ENCODE measurements at places on chromosomes 4 and X.

DNA sequence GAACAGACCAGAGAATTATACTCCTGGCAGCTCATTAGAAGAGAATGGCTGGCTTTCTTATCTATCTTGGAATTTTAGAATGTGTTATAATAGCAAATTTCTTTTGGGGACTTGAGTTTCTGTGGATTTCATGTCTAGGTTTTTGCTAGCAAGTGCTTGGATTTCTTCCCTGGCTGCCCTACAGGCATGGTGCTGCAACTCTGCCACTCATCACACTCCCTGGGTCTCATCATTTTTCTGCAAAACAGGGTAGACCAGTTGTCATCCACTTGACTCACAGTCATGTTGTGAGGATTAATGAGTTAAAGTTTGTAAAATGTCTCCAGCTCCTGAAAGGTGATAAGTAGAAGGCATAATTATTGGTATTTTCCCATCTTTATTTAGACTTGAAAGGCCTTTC, 60.7 kb upstream of the LCORL start:
- H3K4me1 ChIP-seq = no peaks in the 10 kb centered on the region
- H3K27me3 ChIP-seq = no peaks in the 10 kb centered on the region
- DNase-seq = no peak
- H3K36me3 ChIP-seq = no peaks in the 10 kb centered on the region

- no peaks in the 10 kb centered on the region for H3K4me1 ChIP-seq
- H3K27ac ChIP-seq = no peak overlapping the region
- no peaks in the 10 kb centered on the region for H3K27me3 ChIP-seq
- DNase-seq = no peak
Measured at GRCh38 chr4:149498246-149498645, 317.4 kb downstream of the IQCM start.

- H3K27ac ChIP-seq = no peak overlapping the region
- H3K36me3 ChIP-seq = no peaks in the 10 kb centered on the region
- no peaks in the 10 kb centered on the region for H3K4me1 ChIP-seq
- no peak for DNase-seq
- no peaks in the 10 kb centered on the region for H3K27me3 ChIP-seq
Measured at GRCh38 chrX:69807400-69807799, 191.5 kb downstream of the EDA start.

- peak overlapping the region; percentile 27 for H3K27ac ChIP-seq
- no peaks in the 10 kb centered on the region for H3K36me3 ChIP-seq
- peak overlapping the region; percentile 50 for H3K4me3 ChIP-seq
- H3K27me3 ChIP-seq = no peaks in the 10 kb centered on the region
- DNase-seq = peak; percentile 26
Measured at GRCh38 chrX:20412871-20413486, 146.3 kb upstream of the RPS6KA3 start.

- H3K4me1 ChIP-seq = no peaks in the 10 kb centered on the region
- H3K27ac ChIP-seq = no peak overlapping the region
Measured at GRCh38 chr4:95360256-95360903, 188.4 kb downstream of the UNC5C start.

DNA sequence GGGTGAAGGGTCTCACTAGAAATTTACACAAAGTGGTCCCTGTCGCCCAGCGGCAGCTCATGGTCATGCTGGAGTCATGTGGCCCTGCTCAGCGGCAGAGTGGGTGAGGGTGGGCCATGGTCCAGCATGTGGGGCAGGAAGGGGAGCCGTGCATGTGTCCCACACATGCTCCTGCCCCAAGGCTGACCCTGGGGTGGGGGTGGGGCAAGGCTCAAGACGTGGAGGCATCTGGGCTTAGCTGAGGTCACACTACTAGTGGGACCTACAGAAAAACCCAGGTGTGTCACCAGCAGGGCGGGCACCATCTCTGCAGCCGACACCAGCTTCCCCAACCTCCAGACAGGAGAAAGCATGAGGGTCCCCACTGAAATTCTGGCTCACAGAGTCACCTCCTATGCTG, 42.4 kb downstream of the EVC start:
- H3K27me3 ChIP-seq = no peaks in the 10 kb centered on the region
- H3K4me1 ChIP-seq = no peaks in the 10 kb centered on the region
- no peak for DNase-seq
- no peak overlapping the region for H3K27ac ChIP-seq

DNA sequence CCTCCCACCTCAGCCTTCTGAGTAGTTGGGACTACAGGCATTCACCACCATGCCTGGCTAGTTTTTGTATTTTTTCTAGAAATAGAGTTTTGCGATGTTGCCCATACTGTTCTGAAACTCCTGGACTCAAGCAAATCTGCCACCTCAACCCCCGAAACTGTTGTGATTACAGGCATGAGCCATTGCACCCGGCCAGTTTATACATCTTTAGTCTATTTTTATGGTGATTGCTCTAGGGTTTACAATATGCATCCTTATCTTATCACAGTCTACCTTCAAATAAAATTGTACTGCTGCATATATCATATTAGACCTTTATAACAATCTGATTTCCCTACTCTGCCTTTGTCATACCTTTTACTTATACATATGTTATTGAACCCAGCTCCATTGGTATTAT, 56.9 kb downstream of the SOWAHB start:
- no peak overlapping the region for H3K4me3 ChIP-seq
- no peaks in the 10 kb centered on the region for H3K36me3 ChIP-seq
- no peak for DNase-seq
- no peak overlapping the region for H3K27ac ChIP-seq
- H3K27me3 ChIP-seq = no peaks in the 10 kb centered on the region
- H3K4me1 ChIP-seq = no peaks in the 10 kb centered on the region

DNA sequence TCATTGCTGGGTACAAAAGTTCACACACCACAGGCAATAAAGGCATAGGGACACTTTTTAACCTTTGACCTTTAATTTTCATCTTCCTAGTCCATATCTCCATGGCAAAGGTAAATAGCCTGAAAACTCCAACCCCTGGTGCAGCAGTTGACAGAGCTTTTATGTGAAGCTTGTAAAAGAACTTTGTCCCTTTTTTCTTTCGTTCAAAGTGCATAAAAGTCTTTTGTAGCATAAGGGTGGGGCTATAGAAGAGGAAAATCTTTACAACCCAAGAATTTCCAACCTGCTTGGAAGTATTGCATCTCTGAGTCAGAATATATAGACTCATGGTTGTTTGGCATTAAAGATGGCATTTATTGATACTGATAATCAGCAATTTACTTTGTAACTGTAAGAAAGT, 20.4 kb downstream of the POF1B start:
- H3K27ac ChIP-seq = no peak overlapping the region
- H3K36me3 ChIP-seq = no peaks in the 10 kb centered on the region
- no peak for DNase-seq
- no peak overlapping the region for H3K4me3 ChIP-seq
- H3K27me3 ChIP-seq = no peaks in the 10 kb centered on the region

GRCh38 chr4:189497996-189498395, 442.7 kb upstream of the FRG1 start:
- H3K27ac ChIP-seq = no peak overlapping the region
- no peaks in the 10 kb centered on the region for H3K36me3 ChIP-seq
- no peaks in the 10 kb centered on the region for H3K4me1 ChIP-seq

DNA sequence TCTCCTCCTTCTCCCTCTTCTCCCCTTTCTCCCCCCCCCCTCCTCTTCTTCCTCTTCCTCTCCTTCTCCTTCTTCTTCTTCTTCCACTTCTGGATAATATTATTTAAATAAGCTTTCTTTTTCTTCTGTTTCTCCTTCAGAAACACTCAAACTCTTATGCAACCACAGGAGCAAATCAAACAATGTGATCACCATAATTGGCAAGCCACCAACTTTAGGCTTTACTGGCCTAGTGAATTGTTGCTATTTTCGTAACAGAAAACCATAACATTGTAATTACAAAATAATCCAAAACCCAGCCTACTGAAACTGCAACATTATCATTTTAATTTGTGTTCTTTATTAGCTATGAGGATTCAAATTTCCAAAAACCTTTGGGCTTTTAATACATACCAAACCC, 14.3 kb downstream of the DCAF8L1 start:
- no peak overlapping the region for H3K4me3 ChIP-seq
- H3K36me3 ChIP-seq = no peaks in the 10 kb centered on the region
- H3K27ac ChIP-seq = no peak overlapping the region
- no peak for DNase-seq

GRCh38 chrX:44954562-44954961, 81.6 kb downstream of the KDM6A start:
- H3K4me3 ChIP-seq = no peak overlapping the region
- H3K36me3 ChIP-seq = no peaks in the 10 kb centered on the region
- no peak overlapping the region for H3K27ac ChIP-seq
- no peak for DNase-seq
- H3K27me3 ChIP-seq = no peaks in the 10 kb centered on the region
- peaks cover 15% of the 10 kb centered on the region for H3K4me1 ChIP-seq

DNA sequence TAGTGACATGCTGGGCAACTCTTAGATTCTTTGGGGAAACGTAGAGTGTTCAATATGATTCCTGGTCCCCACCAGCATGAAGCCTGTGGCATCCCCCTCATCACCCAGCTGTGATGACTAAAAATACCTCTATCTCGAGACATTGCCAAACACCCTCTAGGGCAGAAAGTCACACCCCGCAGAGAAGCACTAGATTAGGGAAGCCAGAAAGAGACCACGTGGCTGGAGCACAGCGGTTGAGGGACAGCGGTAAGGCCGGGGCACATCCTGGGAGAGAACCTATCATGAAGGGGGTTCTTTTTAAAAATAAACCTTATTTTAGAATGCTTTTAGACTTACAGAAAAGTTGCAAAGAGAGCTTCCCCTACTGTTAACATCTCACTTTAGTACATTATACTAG, 11.0 kb downstream of the FAT1 start:
- no peaks in the 10 kb centered on the region for H3K36me3 ChIP-seq
- H3K4me1 ChIP-seq = no peaks in the 10 kb centered on the region
- DNase-seq = no peak
- H3K27me3 ChIP-seq = no peaks in the 10 kb centered on the region
- no peak overlapping the region for H3K27ac ChIP-seq

DNA sequence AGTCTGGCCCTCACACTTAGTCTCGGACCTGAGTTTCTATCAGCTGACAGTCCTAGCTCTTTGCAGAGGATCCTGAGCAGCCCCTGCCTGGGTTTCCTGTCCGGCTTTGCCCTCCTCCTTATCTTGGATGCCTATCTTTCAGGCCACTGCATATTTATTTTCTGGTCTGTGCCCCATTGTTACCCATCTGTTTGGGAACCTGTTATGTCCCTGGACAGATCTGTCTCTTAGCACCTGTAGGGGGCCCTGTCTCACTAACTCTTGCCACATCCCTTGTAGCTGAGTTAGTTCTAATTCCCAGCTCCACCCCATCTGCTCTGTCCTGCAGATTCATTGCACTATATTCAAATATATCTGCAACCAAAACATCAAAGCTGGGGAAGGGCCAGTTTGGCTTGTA, 514.9 kb upstream of the LCORL start:
- no peak for DNase-seq
- H3K27me3 ChIP-seq = no peaks in the 10 kb centered on the region
- H3K4me3 ChIP-seq = no peak overlapping the region
- H3K4me1 ChIP-seq = no peaks in the 10 kb centered on the region

- no peak overlapping the region for H3K4me3 ChIP-seq
- H3K4me1 ChIP-seq = no peaks in the 10 kb centered on the region
- DNase-seq = no peak
- H3K27ac ChIP-seq = no peak overlapping the region
- no peaks in the 10 kb centered on the region for H3K27me3 ChIP-seq
Measured at GRCh38 chrX:96563646-96564045, 121.0 kb upstream of the DIAPH2 start.

DNA sequence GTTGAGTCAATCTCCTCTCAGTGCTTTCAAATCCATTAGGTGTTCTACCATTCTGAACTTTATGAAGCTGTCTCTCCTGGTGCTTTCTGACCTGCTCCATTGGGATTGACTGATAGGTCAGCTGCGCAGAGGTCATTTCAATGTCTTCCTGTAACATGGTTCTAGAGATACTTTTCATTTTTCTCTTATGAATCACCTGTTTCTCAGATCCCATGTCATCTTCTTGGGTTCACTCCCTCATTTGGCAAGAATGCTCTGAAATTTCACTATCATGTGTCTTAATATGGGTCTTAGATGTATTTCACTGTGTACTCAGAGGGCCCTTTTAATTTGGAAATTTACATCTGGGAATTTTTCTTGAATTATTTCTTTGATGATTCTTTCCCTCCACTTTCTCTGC, 13.8 kb upstream of the PGM2 start:
- H3K27ac ChIP-seq = no peak overlapping the region
- no peak overlapping the region for H3K4me3 ChIP-seq
- H3K36me3 ChIP-seq = no peaks in the 10 kb centered on the region
- DNase-seq = no peak
- H3K27me3 ChIP-seq = no peaks in the 10 kb centered on the region

DNA sequence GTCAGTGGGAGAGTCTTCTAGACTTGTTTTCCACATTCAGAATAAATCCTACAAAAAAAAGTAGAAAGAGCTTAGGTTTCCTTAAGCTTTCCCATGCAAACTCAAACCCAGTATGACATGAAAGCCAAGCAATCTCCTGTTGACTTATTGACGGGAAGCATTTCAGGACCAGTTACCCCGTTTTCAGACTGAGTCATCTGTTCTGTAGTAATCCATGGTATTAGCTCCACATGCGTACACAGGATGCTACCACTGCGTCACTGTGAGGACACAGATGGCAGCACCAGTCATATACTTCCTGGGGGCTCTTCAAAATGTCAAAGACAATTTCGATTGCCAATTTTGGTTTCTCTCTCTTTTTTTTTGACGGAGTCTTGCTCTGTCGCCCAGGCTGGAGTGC, 224.9 kb upstream of the MAD2L1 start:
- no peak overlapping the region for H3K4me3 ChIP-seq
- no peak overlapping the region for H3K27ac ChIP-seq

GRCh38 chrX:57232658-57233360, 53.7 kb upstream of the FAAH2 start:
- H3K27ac ChIP-seq = no peak overlapping the region
- DNase-seq = no peak
- no peaks in the 10 kb centered on the region for H3K36me3 ChIP-seq
- no peak overlapping the region for H3K4me3 ChIP-seq

GRCh38 chr4:94722748-94723147, 35.0 kb upstream of the BMPR1B start:
- no peaks in the 10 kb centered on the region for H3K27me3 ChIP-seq
- no peak overlapping the region for H3K27ac ChIP-seq
- H3K36me3 ChIP-seq = no peaks in the 10 kb centered on the region
- H3K4me3 ChIP-seq = no peak overlapping the region

- H3K36me3 ChIP-seq = no peaks in the 10 kb centered on the region
- H3K27ac ChIP-seq = no peak overlapping the region
- no peak overlapping the region for H3K4me3 ChIP-seq
- no peaks in the 10 kb centered on the region for H3K4me1 ChIP-seq
Measured at GRCh38 chr4:60930866-60931265, 269.3 kb upstream of the ADGRL3 start.

All from CD8-positive, alpha-beta memory T cell (primary cell).